ENCODE measurements at places on chromosomes 5 and 9. TPM values are rescaled to one million over a fixed set of nuclear protein-coding genes. Genes with fewer than 3 reads are reported as not detected.

PCDHGB5 gene
- 16.2 TPM for total RNA-seq

OSMR gene
- 59.1 TPM for total RNA-seq

CLIC3 gene
- 0.55 TPM for total RNA-seq

KCNV2 gene
- not detected for total RNA-seq

IFT74 gene
- 20.9 TPM for total RNA-seq

CERCAM gene
- total RNA-seq: 57.0 TPM

PCDHB10 gene
- 0.12 TPM for total RNA-seq

SLCO4C1 gene
- total RNA-seq: under 0.01 TPM

CCL21 gene
- total RNA-seq: not detected

EQTN gene
- not detected for total RNA-seq

GPX3 gene
- 1.7 TPM for total RNA-seq

ADAMTS13 gene
- total RNA-seq: 2.7 TPM

IL3 gene
- total RNA-seq: not detected

PRLR gene
- total RNA-seq: 1.2 TPM

C9orf153 gene
- 0.25 TPM for total RNA-seq

All from uterine smooth muscle cell (primary cell).